Stimulated activated CD4-positive, alpha-beta T cell treated with anti-CD3 and anti-CD28 coated beads, Interleukin-1b, Interleukin-23, amount 100 ng/mL, for 24 hours (primary cell): ENCODE measurements at places on chromosomes 2 and 18.

DNA sequence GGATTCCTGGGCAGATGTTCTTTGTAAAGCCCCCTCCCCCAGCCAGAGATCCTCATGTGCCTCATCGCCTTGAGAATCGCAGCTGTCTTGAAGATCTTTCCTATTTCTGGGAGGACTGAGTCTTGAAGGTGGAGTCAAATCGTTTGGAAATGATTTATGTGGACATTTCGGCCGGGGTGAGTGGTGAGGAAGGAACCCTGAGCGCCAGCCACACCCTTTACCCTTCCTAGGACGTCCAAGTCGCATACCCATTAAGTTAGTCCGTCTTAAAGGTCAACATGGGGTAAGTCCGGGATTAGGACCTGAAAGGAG, 84.9 kb upstream of the ZCCHC2 start:
- no peak for DNase-seq

GRCh38 chr18:27843783-27844777, 332.9 kb downstream of the CDH2 start:
- DNase-seq: no peak

- DNase-seq: no peak
These were observed 56.3 kb downstream of the C2orf74 start for GRCh38 chr2:61218076-61218816.

DNA sequence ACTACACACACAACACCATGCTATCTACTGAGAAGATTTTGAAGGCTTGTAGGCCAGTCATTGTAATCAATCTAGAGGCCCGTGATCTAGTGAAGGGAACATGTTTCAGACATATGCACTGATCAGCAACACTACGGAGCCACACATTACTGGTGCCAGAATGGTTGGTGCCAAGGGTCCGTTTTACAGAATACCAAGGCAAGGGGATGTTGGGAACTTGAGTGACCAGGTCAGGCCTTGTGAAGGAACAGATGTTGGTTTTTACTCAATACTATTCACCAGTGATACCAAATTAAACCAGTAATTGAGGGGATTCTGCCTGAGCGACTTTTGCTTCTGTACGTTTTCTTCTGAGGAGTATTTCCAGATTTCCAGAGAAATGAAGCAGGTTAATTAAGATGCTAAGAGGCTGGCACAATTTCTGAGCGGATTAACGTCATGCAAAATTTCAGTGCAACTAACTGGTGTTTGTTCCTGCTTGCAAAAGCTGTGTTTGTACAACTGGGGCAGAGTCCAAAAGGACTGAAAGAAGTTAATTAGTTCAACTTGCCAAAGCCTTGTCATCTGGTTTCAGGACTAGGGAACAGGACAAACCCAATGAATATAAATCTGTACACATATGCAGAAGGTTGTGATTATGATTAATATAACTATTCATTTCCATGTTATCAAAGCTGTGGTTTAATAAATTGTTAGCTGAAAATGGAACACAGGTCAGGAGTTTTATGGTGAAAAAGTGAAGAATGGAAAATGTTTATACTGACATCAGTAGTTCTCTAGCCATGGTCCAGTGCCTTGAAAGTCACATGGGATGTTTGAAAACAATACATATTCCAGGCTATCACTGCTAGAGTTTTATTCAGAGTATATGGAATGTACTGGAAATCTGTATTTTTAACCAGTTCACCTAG, 432.1 kb upstream of the DCC start:
- DNase-seq: no peak
